H54 (cell line): ENCODE measurements at places on chromosomes 16 and 17.

DNA sequence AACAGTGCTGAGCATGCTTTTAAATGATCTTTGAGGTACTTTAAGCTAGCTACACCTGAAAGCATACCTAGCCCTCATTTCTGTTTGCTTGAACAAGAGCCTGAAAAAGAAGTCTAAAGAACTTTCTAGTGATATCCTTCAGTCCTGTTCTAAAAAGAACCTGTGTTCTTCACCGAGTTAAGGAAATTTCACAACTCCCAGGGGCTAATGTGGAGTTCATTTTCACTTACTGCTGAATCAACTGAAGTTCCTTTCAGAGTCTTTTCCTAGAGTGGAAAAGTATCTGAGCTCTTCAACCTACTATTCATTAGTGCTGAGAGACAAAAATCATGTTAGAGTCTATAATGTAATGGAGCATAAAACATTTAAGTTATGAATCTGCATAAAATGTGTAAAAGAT lies 66.9 kb downstream of the CHD9 start:
- DNase-seq, result no peak

DNA sequence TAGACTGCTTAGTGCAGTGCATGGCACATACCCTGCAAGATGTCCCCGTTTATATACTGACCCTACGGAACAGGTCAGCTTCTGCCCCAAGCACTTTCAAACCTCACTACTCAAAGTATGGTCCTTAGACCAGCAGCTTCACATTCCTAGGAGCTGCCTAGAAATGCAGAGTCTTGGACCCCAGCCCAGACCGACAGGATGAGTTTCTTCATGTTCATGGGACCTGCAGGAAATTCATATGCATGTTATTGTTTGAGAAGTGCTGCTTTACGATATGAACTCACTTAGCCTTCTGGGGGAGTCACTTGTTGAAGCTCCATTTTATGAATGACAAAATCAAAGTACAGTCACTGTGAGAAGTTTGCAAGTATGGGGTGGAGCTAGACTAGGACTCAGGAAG lies 82.6 kb downstream of the DYNLRB2 start:
- no peak for DNase-seq

DNA sequence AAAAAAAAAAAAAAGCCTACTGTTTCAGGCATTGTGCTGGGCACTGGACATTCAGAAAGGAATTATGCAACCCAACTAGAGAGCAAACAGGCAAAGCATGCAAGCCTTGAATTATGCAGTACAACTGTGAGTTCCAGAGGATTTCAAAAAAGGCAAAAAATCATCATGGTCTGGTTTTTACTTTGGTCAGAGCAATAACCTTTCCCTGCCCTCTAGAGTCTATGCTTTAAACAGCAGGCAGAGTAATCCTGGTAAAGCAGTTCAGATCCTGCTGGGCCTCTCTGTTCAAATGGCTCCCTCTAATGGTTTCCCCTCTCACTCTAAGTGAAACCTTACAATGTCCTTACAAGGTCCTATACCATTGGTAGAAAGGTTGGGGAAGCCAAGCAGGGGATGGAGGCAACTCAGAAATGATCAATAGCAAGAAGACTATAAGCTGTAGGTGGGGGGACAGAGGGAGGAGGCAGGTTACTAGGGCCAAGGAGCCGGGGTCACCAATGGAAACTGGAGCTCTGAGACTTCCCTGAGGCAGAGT lies 4.6 kb upstream of the TAF15 start:
- peak; percentile 82 for DNase-seq

DNA sequence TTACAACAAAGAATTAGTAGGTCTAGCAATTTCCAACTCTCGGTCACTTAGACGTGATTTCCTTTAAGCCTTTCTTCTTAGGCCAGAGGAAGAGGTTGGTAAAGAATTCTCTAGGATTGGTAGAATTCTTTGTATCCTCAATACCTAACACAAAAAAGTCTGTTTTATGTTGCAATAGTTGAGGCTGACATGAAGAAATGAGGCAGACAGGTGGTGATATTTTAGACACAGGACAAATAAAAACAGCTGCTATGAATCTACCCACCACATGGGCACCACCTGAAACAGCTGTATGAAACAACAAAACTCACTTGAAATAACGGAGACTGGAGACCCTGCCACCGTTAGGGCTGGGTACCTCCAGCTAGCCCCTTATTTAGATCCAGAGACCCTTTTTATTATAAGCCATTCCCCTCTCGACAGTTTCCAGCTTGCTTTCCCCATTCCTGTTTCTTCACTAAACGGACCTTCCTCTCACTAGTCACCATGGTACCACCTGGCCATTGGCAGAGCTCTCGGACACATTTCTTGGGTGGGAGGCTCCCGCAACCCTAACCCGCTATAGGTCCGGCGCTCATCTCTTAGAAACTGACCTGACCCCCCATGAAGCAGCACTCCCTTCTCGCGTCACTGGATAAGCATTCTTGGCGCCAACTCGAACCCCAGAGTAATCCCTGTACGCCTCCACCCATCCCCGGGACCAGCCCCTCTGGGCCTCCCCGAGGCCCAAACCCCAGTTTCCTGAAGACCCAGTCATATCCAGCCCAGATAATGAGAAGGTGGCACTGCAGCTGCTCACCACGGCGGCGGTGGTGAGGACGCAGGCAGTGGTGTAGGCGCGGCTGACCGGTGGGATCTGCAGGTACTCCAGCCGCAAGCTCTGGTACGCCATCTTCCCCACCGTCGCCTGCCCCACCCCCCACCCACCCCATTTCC lies at the start of gene DERL2:
Gene DERL2, minus strand, starts transcription at position 909 of the 936 bp plus-strand sequence. Its CDS starts 17 bp downstream, at position 892.
- DNase-seq, result peak; percentile 71

GRCh38 chr17:82278786-82279391 lies 5.4 kb upstream of the CSNK1D start:
- DNase-seq, result no peak

GRCh38 chr16:57728336-57729181 lies 7.0 kb upstream of the KATNB1 start:
- no peak for DNase-seq

DNA sequence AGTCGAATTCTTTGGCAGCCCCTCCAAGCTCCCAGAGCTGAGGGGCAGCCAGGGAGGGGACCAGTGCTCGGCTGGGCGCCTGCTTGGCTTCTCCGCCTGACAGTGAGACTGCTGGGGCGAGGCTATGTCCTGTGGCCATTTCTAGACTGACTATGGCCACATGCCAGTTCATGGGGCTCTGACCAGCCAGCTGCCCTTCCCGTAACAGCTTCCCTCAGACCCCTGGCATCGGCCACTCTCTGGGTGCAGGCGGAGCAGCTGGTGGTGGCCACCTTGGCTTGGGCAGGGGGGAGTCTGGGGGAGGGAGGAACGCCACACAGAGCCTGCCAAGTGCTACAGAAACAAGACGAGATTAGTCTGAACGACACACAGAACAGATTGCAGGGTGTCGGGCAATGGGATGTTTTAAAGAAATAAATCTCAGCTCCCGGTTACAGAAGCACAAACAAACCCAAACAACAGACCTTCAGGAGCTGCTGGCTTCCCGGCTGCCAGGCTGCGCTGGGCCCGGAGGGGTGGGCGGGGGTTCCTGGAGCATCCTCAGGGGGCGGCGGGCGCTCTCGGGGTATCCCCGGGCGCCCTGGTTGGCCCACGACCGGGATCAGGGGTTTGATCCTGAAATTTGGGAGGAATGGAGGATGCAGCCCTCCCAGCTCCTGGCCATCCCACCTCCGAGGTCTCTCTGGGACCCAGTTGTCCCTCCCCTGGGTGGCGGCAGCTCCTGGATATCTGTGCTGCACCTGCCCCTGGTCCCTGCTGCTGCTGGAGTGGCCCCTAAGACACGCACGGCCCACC lies 34.5 kb downstream of the TBC1D16 start:
- DNase-seq, result no peak

DNA sequence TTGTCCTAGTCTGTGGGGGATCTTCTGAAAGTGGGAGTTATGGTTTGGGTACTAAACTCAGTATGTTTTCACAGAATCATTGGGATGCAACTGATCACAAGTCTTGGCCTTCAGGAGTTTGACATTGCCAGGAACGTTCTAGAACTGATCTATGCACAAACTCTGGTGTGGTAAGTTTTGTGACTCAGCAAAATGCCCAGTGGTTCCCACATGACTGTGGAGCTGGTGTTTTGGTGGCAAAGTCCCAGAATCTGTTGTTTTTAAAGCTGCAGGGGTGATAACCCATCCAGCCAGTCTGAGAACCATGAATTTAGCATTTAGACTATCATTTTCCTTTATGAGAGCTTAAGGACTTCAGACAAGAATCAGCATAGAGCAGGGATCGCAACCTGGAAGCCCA lies 40.6 kb downstream of the GDE1 start:
- DNase-seq, result no peak

DNA sequence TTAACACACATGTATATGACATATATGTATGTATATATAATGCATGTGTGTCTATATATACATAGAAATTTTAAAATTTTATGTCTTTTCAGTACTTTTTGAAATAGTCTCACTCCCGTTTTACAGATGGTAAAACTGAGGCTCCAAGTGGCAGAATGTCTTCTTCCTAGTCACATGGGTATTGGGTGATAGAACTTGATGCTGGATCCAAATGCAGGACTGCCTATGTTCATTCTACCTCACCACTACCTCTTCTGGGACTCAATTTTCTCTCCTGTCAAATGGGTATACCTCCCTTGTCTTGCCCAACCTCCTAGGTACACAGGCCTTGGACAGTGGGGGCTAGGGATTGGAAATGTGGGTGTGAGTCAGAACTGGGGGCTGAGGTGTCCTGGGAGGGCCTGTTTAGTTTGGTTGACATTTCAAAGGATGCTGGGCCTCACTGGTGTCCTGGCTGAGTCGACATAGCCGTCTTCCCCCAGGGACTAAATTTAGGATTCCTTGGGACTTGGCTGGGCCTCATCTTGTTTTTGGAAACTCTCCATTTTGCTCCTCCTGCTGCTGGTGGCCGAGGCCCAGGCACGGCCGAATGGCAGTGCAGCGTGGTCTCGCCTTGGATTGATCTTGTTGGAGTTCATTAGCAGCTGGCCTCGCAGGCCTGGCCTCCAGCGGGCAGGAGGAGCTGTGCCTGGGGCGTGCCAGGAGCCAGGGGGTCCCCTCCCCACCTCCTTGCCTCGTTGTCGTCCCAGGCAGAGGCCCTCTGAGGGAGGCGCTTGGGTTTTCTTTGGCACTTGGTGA lies 25.9 kb downstream of the NKD1 start:
- no peak for DNase-seq

DNA sequence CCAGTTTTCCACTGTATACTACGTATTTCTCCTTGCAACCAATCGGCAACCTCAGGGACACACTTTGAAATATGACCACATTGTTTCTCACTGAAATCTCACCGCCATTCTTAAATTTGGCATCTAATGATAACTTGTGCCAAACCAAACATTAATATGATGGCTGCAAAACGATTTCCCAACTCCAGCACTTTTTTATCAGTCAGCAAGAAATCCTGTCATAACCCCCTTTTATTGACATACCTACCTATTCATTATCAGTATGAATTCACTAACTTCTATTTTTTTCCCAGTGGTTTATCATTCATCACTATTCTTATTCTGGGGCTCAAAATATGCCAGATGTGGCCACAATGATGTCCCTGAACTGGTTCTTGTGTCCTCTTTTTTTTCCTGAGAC lies 15.8 kb downstream of the MBTD1 start:
- DNase-seq, result no peak

- no peak for DNase-seq
Measured at GRCh38 chr17:80105762-80106161, 4.4 kb downstream of the GAA start.

GRCh38 chr17:68319410-68320162 lies 28.3 kb downstream of the ARSG start:
- no peak for DNase-seq

GRCh38 chr16:88549671-88550245 lies 20.4 kb upstream of the ZC3H18 start:
- DNase-seq, result no peak

DNA sequence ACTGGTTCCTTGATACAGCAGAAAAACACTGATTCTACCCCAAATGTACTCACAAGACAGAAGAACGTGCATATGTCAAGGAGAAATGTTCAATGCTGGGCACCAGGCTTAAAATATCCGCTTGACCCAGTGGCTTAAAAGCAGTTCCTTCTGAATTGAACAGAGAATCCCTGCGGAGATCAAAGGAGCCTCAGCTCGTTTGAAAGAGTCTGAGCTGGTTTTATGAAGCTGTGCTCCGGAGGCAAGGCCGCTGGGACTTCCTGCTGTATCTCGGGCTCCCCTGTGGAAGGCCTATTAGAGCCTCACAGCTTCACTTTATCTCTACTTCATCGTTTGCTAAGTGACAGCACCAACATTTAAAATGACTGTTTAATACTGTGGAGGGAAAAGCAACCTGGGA lies 2.2 kb downstream of the LMF1 start:
- no peak for DNase-seq

DNA sequence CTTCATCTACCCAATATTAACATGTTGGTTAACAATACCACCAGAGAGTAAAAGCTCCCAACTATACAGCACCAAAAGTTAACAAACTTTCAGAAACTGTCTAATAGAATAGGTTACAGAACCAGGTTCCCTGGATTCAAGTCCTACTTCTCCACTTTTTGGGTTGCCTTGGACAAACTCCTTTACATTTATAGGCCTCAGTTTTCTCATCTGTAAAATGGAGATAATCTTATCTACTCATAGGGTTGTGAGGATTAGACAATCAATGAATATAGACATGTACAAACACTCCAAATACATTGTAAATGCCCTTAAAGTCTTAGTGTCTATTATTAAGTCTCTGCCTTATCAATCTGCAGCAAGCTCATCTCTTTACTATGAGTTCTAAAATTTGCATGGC lies 435.2 kb downstream of the ZFHX3 start:
- DNase-seq, result no peak

- no peak for DNase-seq
Measured at GRCh38 chr17:67868176-67868575, 42.9 kb downstream of the BPTF start.

- DNase-seq, result no peak
Measured at GRCh38 chr17:76271669-76272540, 6.8 kb downstream of the UBALD2 start.

DNA sequence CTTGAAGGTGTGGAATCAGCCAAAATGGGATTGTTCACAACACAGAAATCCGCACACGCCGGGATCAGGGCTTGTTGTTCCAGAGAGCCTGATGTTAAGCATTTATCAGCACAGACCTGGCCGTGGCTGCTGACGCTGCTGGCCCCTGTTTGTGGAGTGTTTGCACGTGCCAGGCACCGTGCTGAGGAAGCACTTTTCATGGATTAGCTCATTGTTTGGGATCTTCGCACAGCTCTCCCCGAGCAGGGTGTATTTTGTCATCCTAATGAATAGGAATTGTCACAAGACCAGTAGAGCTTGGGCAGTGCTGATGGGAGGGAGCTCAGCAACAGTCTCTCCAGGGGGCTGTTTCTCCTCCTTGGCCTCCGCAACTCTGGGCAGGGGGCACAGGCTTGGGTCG lies 160.4 kb upstream of the PLCG2 start:
- no peak for DNase-seq

GRCh38 chr16:27386674-27387073 lies 15.3 kb upstream of the IL21R start:
- no peak for DNase-seq

GRCh38 chr16:64321881-64322280 lies 800.0 kb downstream of the CDH11 start:
- DNase-seq, result no peak

- no peak for DNase-seq
Measured at GRCh38 chr17:48128400-48128799, 20.8 kb downstream of the SNX11 start.
